CD4-positive, alpha-beta T cell treated with Interleukin-2 at 100 ng/mL for 4 hours (primary cell): ENCODE measurements at places on chromosomes 16 and 17.

DNA sequence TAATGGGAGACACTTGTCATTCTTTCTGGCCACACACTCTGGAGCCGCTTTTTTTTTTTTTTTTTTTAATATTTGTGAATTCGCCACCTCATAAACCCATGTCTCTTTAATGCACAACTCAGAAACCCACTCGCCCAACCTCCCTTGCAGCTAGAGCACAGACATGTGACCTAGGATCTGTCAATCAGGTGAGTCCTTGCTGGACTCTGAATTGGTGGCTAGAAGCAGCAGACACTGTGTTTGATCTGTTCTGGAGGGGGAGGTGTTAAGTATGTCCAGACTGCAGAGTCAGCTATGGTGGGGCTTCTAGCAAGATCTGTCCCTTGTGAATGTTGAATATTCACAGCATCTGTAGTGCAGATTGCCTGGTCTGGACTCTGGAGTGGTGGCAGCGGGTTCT is 112.1 kb downstream of the PRKCB start:
- DNase-seq, result no peak

DNA sequence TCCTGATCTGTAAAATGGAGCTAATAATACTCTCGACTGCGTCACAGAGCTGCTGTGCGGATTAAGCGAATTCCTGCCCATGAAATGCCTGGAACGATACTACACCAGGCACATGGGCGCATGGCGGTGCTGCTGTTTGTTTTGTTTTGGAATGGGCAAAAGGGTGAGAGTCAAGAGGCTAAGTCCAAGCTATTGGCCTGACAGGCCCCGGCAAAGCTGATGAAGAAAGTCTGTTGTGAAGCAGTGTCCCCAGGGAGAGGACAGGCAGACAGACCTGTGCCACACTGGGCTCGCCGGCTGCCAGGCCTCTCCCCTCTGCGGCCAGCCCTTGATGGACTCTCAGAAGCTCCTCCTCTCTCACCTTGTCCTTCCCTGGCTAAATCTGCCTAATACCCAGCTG is 31.3 kb upstream of the RASD1 start:
- DNase-seq, result no peak

GRCh38 chr17:31787857-31788570 is 71.0 kb downstream of the COPRS start:
- no peak for DNase-seq

GRCh38 chr16:82481455-82481854 is 145.3 kb upstream of the CDH13 start:
- DNase-seq, result no peak

DNA sequence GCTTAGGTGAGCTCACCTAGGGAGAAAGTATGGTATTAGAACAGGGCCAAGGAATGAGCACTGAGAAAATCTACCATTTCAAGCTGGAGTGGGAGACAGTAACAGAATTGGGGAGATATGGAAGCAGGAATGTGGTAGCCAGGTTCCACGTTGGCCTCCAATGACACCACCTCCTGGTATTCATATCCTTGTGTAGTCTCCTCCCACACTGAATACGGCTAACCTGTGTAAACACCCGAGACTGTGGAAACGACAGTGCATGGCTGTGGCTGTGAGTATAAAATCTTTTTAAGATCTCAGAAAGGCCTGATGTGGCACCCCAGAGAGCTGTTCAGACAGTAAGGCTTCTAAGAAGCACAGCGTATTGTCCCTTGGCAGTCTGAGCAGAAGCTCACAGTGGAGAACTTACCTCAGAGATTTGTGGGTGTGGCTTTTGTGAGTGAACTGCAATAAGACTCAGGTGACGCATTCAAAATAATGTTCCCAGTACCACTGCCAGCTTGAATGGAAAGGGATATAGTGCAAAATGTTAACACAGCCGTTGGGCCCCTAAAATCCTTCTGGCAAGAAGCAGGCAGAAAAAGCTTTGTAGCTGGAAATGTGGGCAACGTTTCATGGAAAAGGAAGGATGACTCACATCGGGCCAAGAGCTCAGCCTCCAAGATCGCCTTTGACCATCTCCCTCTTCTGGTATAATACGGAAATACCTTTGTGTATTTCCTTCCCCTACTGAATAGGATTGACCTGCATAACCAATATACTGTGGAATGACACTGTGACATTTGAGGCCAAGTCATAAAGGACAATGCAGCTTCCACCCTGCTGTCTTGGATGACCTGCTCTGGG is 14.4 kb downstream of the SDR42E1 start:
- no peak for DNase-seq

- no peak for DNase-seq
Measured at GRCh38 chr16:79113826-79114225, 486.7 kb downstream of the MAF start.

DNA sequence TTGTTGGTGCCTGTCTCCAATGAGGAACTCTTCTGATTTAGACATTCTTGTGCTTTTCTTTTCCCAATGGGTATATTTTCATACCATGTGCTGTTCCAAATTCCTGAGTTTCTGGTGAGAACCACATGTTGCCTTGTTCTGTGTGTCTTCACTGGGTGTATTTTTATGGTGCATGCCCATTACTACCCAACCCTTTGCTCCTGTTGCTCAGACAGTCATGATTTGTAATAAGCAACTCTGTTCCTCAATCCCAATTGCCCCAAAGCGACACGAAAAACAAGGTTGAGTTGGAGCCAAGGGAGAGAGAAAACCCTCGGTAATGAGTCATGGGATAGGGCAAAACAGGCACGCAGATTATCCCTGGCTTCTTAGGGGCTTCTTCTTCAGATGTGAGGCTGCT is 101.8 kb downstream of the ABCA8 start:
- no peak for DNase-seq

DNA sequence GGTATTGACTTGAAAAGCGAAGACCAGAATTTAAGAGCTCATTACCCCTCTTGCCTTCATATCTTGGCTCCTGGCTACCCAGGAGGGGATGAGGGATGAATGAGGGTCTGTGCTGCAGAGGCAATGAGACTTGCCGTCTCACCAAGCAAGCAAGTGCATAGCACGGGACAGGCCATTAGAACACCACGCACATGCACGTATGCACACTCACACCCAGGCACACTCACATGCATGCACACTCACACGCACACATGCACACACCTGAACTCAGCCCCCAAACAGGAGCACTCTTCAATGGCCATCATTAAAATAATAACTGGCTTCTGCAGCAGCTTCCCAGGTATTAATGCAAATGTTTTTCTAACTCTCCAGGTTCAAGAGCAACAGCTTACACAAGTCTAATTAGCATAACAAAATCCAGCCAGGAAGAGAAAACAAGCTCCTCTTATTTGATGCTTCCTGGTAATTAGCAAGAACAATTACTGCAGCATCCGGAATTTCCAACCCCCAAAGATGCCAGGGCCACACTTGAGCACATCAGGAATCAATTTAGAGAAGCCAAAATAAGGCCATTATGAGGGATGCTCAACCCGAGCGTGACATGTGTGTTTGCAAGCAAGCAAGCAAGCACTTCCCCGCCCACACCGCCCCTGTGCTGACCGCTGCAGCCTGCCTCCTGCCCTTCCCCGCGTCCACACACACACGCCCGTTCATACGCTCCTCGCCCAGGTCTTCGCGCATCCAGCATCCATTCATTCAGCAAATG is 171.6 kb upstream of the TNRC6C start:
- no peak for DNase-seq

- no peak for DNase-seq
Measured at GRCh38 chr17:67160791-67161190, 84.2 kb downstream of the HELZ start.

- DNase-seq, result no peak
Measured at GRCh38 chr16:77782694-77783093, 5.7 kb upstream of the VAT1L start.
